Aortic smooth muscle cell (primary cell): ENCODE measurements at places on chromosomes 5 and 9. TPM values are rescaled to one million over a fixed set of nuclear protein-coding genes. Genes with fewer than 3 reads are reported as not detected.

PDE4D gene
- 4.2 and 15.5 TPM in 2 replicates for total RNA-seq

MYORG gene
- 0.92 and 1.2 TPM in 2 replicates for total RNA-seq

PLAC8L1 gene
- 0.25 and 0.40 TPM in 2 replicates for total RNA-seq

ARID3C gene
- 0.31 TPM in 1 of 2 replicates, not detected in the other for total RNA-seq

FYB1 gene
- total RNA-seq = 0.26 and 0.75 TPM in 2 replicates

WNK2 gene
- not detected in 2 replicates for total RNA-seq

CNTFR gene
- total RNA-seq = not detected in 2 replicates
